ENCODE measurements at places on chromosomes 3 and 15. TPM values are rescaled to one million over a fixed set of nuclear protein-coding genes. Genes with fewer than 3 reads are reported as not detected.

Gene CHRD
- total RNA-seq, result 8.5 TPM

Gene CSTA
- total RNA-seq, result 5.8 TPM

Gene SLC26A6
- total RNA-seq, result 9.9 TPM

Gene NR2E3
- 0.24 TPM for total RNA-seq

Gene SEMA6D
- 15.5 TPM for total RNA-seq

Gene C3orf62
- 7.7 TPM for total RNA-seq

Gene CLDN16
- total RNA-seq, result not detected

Gene GASK1A
- total RNA-seq, result 39.9 TPM

Gene ADPRH
- 7.4 TPM for total RNA-seq

Gene RLBP1
- not detected for total RNA-seq

Gene STAB1
- 231 TPM for total RNA-seq

Gene BFSP2
- total RNA-seq, result not detected

Gene C3orf80
- 0.28 TPM for total RNA-seq

Gene ANKRD63
- not detected for total RNA-seq

Gene SUSD5
- total RNA-seq, result 10.9 TPM

Gene ZNF35
- total RNA-seq, result 8.4 TPM

Gene IL1RAP
- total RNA-seq, result 35.5 TPM

Gene PLSCR2
- total RNA-seq, result not detected

Gene SCN5A
- 0.06 TPM for total RNA-seq

Gene SKOR1
- 0.19 TPM for total RNA-seq

Gene SLC6A1
- total RNA-seq, result 0.50 TPM

Gene DUOXA2
- total RNA-seq, result not detected

Gene IFT57
- 59.6 TPM for total RNA-seq

Gene RFT1
- 9.1 TPM for total RNA-seq

Gene NT5DC2
- total RNA-seq, result 40.1 TPM

Gene TPRG1
- 15.9 TPM for total RNA-seq

Gene C15orf62
- 1.3 TPM for total RNA-seq

Gene UCN2
- total RNA-seq, result not detected

Gene IL17RB
- 1.7 TPM for total RNA-seq

Gene SLC22A13
- total RNA-seq, result 0.95 TPM

Gene LRTM1
- total RNA-seq, result not detected

Gene GUCA1C
- not detected for total RNA-seq

Gene CFAP92
- 2.2 TPM for total RNA-seq

Gene ACKR4
- 2.8 TPM for total RNA-seq

Gene TMEM158
- total RNA-seq, result 0.44 TPM

Gene ZNF385D
- total RNA-seq, result 12.9 TPM

Gene THAP10
- total RNA-seq, result 0.93 TPM

Gene HTD2
- total RNA-seq, result 8.4 TPM

Gene SLC41A3
- 36.7 TPM for total RNA-seq

Gene IDH3A
- total RNA-seq, result 67.5 TPM

Gene CFAP100
- total RNA-seq, result not detected

Gene ACOX2
- 10.4 TPM for total RNA-seq

Gene VEPH1
- 3.1 TPM for total RNA-seq

Gene CD200R1
- total RNA-seq, result 3.8 TPM

Data from omental fat pad (tissue), 4 donors.